Peyer's patch (tissue), 4 donors: ENCODE measurements at places on chromosomes 12 and 14. TPM values are rescaled to one million over a fixed set of nuclear protein-coding genes. Genes with fewer than 3 reads are reported as not detected.

GRCh38 chr12:101076921-101077320 lies 133.1 kb downstream of the SLC5A8 start:
- H3K4me3 ChIP-seq = no peak overlapping the region
- no peak for DNase-seq
- no peaks in the 10 kb centered on the region for H3K27me3 ChIP-seq
- H3K27ac ChIP-seq = no peak overlapping the region
- no peaks in the 10 kb centered on the region for H3K4me1 ChIP-seq

DNA sequence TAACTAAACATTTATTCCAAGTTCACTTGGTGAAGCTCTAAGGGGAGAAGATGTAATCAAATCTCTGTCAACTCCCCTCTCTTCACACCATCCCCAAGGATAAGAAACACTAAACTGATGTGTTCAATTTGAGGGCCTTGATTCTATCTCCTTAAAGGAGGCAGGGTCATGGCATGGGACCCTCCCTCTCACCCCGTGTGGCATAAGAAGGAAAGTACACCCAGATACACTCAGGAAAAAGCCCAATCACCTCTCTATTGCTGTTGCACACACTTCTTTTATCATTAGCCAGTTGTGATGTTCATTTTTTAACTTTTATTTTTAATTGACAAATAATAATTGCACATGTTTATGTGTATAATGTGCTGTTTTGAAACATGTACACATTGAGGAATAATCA lies 35.1 kb downstream of the WASHC3 start:
- H3K36me3 ChIP-seq = peaks cover 5% of the 10 kb centered on the region
- H3K27ac ChIP-seq = no peak overlapping the region
- no peak for DNase-seq

- no peaks in the 10 kb centered on the region for H3K4me1 ChIP-seq
- H3K36me3 ChIP-seq = no peaks in the 10 kb centered on the region
- DNase-seq = no peak
- no peak overlapping the region for H3K27ac ChIP-seq
Measured at GRCh38 chr14:71589609-71590008, 342.6 kb upstream of the RGS6 start.

DNA sequence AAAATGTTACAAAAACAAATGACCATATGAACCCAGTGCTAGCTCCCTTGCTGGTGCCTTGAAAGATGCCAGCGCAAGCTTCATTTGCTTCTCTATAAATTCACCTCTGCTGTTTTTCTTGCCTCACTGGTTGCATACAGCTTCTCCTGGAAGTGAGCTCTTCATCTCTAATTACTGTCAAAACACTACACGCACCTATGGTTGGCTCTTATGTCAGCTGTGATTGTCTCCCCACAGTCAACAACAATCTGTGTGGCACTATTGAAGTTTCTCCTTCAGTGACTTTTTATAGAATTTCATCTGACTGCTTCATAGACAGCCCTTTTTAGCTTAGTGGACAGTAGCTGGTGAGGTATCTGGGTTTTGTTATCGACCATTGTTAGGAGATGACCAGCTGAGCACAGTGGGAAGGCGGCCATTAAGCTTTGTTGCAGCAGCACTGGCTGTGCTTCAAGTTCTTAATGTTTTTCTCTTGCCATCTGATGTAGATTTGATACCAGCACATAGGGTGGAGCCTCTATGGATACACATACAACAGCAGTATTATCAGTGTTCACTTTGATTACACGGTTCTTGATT lies 131.8 kb downstream of the KITLG start:
- no peak overlapping the region for H3K4me3 ChIP-seq
- H3K36me3 ChIP-seq = no peaks in the 10 kb centered on the region
- H3K27me3 ChIP-seq = no peaks in the 10 kb centered on the region
- no peaks in the 10 kb centered on the region for H3K4me1 ChIP-seq

GRCh38 chr12:122205053-122205925 lies 1.8 kb downstream of the B3GNT4 start:
- H3K36me3 ChIP-seq = no peaks in the 10 kb centered on the region
- no peak for DNase-seq
- no peaks in the 10 kb centered on the region for H3K27me3 ChIP-seq
- peaks cover 23% of the 10 kb centered on the region for H3K4me1 ChIP-seq

DNA sequence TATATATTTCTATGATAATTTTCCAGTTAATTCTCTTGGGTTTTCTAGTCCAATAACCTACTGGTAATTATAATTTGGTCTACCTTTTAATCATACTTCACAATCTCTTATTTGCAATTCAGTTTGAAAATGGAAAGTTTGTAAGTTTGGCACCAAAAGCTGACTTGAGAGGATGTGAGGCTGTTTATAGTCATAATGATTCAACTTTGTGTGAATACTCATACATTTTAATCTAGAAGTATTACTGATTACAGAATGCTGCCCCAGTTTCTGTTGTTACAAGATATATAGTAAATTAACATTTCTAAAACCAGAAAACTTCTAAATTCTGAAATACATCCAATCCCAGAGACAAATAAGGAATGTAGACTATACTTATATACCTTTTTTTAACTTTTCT lies 158.2 kb downstream of the SLC38A4 start:
- H3K36me3 ChIP-seq = no peaks in the 10 kb centered on the region
- no peaks in the 10 kb centered on the region for H3K4me1 ChIP-seq
- no peaks in the 10 kb centered on the region for H3K27me3 ChIP-seq
- DNase-seq = no peak
- no peak overlapping the region for H3K27ac ChIP-seq

GRCh38 chr12:5627053-5627630 lies 195.2 kb downstream of the NTF3 start:
- no peak for DNase-seq
- no peaks in the 10 kb centered on the region for H3K36me3 ChIP-seq
- H3K27me3 ChIP-seq = no peaks in the 10 kb centered on the region
- no peak overlapping the region for H3K27ac ChIP-seq
- no peak overlapping the region for H3K4me3 ChIP-seq
- H3K4me1 ChIP-seq = no peaks in the 10 kb centered on the region

- H3K27me3 ChIP-seq = no peaks in the 10 kb centered on the region
- DNase-seq = no peak
- H3K27ac ChIP-seq = no peak overlapping the region
- no peaks in the 10 kb centered on the region for H3K36me3 ChIP-seq
- no peak overlapping the region for H3K4me3 ChIP-seq
- H3K4me1 ChIP-seq = no peaks in the 10 kb centered on the region
Measured at GRCh38 chr12:42396473-42397259, 70.7 kb downstream of the PPHLN1 start.

- H3K36me3 ChIP-seq = no peaks in the 10 kb centered on the region
- no peaks in the 10 kb centered on the region for H3K27me3 ChIP-seq
Measured at GRCh38 chr12:14643251-14643650, 53.1 kb downstream of the GUCY2C start.

DNA sequence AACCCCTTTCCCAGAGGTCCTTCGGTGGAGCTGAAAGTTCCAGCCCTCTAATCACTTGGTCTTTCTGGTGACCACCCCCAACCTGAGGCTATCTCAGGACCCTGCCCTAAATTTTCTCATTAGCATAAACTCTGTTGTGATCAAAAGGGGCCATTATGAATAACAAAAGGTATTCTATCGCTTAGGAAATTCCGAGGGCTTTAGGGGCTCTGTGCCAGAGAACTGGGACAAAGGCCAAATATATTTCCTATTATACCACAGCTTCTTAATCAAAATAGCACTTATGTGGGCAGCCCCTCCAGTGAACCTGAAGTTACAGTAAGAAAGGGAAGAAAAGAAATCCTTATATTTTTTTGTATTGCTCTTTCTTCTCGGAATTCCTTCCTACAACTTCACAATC lies 125.3 kb upstream of the NPAS3 start:
- H3K27me3 ChIP-seq = no peaks in the 10 kb centered on the region
- H3K27ac ChIP-seq = no peak overlapping the region
- no peak for DNase-seq
- H3K4me1 ChIP-seq = no peaks in the 10 kb centered on the region
- H3K36me3 ChIP-seq = no peaks in the 10 kb centered on the region
- no peak overlapping the region for H3K4me3 ChIP-seq

DNA sequence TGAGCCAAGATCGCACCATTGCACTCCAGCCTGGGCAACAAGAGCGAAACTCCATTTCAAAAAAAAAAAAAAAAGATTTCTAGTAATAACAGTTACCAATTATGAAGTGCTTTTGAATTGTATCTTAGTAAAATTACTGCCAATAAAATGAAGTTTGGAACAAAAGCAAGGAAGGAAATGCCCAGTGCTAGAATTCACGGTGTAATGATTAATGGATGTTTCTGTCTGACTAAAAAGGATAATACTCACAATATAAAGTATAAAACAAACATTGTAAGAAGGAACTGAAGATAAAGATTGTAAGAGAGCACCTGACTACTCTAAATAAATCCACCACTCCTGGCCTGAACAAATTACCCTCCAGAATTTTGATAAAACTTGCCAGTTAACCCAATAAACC lies 4.0 kb downstream of the TMEM116 start:
- no peaks in the 10 kb centered on the region for H3K27me3 ChIP-seq
- H3K27ac ChIP-seq = no peak overlapping the region
- H3K4me3 ChIP-seq = no peak overlapping the region
- DNase-seq = no peak

DNA sequence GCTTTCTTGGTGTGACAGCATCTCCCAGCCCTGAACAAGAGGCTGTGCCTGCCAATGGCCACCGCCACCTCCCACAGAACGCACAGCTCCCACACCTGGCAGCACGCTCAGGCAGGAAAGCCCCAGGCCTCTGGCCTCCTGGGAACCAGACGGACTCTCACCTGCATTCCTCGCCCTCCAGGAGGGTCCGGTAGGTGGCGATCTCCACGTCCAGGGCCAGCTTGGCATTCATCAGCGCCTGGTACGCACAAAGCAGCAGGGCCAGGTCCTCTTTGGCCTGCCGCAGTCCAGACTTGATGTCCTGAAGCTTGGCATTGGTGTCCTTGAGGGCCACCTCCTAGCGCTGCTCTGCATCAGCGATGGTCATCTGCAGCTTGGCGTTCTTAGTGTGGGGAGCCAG lies 12.1 kb upstream of the KRT77 start:
- H3K36me3 ChIP-seq = no peaks in the 10 kb centered on the region
- H3K4me3 ChIP-seq = no peak overlapping the region
- H3K27me3 ChIP-seq = peaks cover 11% of the 10 kb centered on the region
- H3K27ac ChIP-seq = no peak overlapping the region
- H3K4me1 ChIP-seq = peaks cover 9% of the 10 kb centered on the region

DNA sequence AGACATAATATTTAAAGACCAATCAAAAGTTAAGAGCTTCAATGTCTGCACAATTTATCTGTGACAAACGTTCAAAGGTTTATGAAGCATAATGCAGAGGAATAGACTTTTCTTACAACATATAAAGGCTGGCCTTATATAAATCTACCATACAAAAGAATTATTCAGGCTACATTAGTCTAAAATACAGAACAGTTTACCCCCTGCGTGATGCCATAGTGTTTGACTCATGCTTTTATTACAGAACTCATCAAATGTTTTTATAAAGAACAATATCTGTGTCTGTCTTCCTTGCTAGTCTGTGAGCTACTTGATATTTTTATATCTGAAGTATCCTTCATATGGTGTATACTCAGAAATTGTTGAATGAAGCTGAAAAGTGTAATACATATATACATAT lies 1084.5 kb upstream of the FLRT2 start:
- DNase-seq = no peak
- H3K27ac ChIP-seq = no peak overlapping the region
- H3K36me3 ChIP-seq = no peaks in the 10 kb centered on the region
- H3K4me3 ChIP-seq = no peak overlapping the region

DNA sequence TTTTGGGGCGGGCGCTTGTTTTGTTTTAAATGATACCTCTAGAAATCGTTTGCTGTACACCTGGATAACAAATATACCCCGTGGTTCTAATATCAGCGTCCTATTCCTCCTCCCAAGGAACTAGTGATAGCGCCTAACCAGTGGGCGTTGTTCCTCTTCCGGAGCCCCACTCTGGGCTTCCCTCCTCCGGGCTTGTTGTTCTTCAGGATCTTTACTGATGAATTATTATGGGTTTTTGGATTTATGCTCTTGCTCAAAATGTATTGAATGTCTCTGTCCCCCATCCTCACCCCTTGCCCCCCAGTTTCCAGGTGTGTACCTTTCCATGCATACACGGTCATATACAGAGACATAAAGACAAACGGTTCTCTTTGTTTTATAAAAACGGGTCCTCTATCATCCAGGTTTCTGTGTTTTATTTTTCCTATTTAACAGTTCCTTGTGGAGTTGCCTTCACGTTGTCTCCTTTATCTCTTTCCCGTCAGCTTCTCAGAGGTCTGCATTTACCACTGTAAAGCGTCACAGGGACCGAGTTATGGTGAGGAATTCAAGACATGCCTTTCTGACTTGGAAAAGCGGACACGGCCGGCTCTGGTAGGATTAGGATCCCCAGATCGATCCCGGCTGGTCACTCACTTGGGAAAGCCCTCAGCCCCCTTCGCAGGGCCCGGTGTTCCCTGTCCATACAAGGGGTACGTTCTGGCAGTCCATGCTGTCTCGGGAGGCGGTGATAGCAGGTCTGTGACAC lies 655 bp upstream of the PLEKHG3 start:
- no peaks in the 10 kb centered on the region for H3K27me3 ChIP-seq
- DNase-seq = no peak
- H3K27ac ChIP-seq = peak overlapping the region; percentile 87
- no peaks in the 10 kb centered on the region for H3K36me3 ChIP-seq
- peak overlapping the region; percentile 95 for H3K4me3 ChIP-seq

GRCh38 chr14:31939934-31940333 lies 137.2 kb upstream of the ARHGAP5 start:
- no peak overlapping the region for H3K27ac ChIP-seq
- DNase-seq = no peak
- H3K36me3 ChIP-seq = no peaks in the 10 kb centered on the region
- no peaks in the 10 kb centered on the region for H3K27me3 ChIP-seq
- H3K4me1 ChIP-seq = peaks cover 4% of the 10 kb centered on the region

- H3K27ac ChIP-seq = no peak overlapping the region
- no peak overlapping the region for H3K4me3 ChIP-seq
- no peaks in the 10 kb centered on the region for H3K36me3 ChIP-seq
- no peak for DNase-seq
Measured at GRCh38 chr14:61192989-61193388, 88.1 kb downstream of the TMEM30B start.

DNA sequence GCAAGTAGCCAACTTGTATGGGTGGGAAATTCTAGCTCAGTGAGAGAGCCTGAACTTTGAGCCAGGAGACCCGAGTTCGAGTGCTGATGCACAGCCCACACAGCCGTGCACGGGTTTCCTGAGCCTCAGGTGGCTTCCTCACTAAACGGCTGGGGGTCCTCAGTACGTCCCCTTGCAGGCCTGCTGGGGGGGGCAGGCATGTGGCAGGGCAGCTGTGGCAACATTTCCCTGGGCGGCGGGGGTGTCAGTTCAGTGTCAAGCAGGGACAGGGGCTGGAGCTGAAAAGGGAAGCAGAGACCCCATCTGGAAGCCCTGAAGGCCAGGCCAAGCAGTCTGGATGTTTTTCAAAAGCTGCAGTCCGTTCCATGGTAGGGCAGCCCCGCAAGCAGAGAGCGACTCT lies 14.6 kb upstream of the DIO3 start:
- H3K4me1 ChIP-seq = no peaks in the 10 kb centered on the region
- no peak for DNase-seq
- H3K4me3 ChIP-seq = no peak overlapping the region
- H3K27me3 ChIP-seq = no peaks in the 10 kb centered on the region

CLEC2D gene
- 140 TPM for total RNA-seq

TMEM63C gene
- 3.3 TPM for total RNA-seq

HOTAIR gene
- 1.4 TPM for total RNA-seq

CLEC12A gene
- total RNA-seq = not detected

NPAS3 gene
- not detected for total RNA-seq

SELPLG gene
- 4.4 TPM for total RNA-seq

KCNA1 gene
- total RNA-seq = not detected

GABARAPL1 gene
- 80.6 TPM for total RNA-seq

EIF2S3B gene
- total RNA-seq = not detected
